ENCODE measurements at places on chromosomes 5 and 9. TPM values are rescaled to one million over a fixed set of nuclear protein-coding genes. Genes with fewer than 3 reads are reported as not detected.

CDH18 gene
- 1.0 TPM for polyA plus RNA-seq

ATP10B gene
- polyA plus RNA-seq: 0.54 TPM

STPG3 gene
- 2.6 TPM for polyA plus RNA-seq

CTNND2 gene
- polyA plus RNA-seq: 2.0 TPM

PHAX gene
- polyA plus RNA-seq: 60.8 TPM

PARP8 gene
- polyA plus RNA-seq: 17.1 TPM

ANKRD18B gene
- 1.7 TPM for polyA plus RNA-seq

TAF11L10 gene
- not detected for polyA plus RNA-seq

RASA1 gene
- polyA plus RNA-seq: 48.2 TPM

HMCN2 gene
- 1.3 TPM for polyA plus RNA-seq

OR1Q1 gene
- not detected for polyA plus RNA-seq

HBEGF gene
- 13.3 TPM for polyA plus RNA-seq

GPR151 gene
- polyA plus RNA-seq: not detected

TBC1D9B gene
- polyA plus RNA-seq: 81.6 TPM

PCDHA9 gene
- 0.05 TPM for polyA plus RNA-seq

PCDHAC1 gene
- 0.09 TPM for polyA plus RNA-seq

NEUROG1 gene
- polyA plus RNA-seq: not detected

CATSPER3 gene
- 1.3 TPM for polyA plus RNA-seq

PALM2AKAP2 gene
- polyA plus RNA-seq: 12.2 TPM

CA9 gene
- 0.85 TPM for polyA plus RNA-seq

GDA gene
- 0.75 TPM for polyA plus RNA-seq

CCNI2 gene
- polyA plus RNA-seq: 3.0 TPM
